ENCODE measurements at places on chromosomes 7 and 10.

GRCh38 chr10:79947787-79948424 lies 999 bp downstream of the SFTPD start:
- no peak for DNase-seq

- no peak for DNase-seq
Observed at GRCh38 chr7:107953265-107953923, 49.6 kb downstream of the LAMB1 start.

DNA sequence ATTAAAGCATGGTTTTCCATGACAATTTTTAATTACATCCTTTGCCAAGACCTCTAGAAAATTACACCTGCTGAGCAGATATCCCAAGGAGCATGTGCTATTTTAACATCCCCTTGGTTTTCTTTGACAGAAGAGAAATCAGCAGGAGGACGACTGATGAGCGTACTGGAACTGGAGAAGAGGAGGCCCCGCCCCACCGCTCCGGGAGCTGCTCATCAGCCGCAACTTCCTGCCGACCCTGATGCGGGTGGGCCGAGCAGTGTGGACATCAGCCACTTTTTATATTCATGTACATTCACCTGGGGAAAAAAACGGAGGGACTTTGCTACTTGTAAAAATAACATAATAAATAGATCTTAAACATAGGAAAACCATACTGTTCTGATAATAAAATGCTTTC lies 54.2 kb downstream of the CDC123 start:
- DNase-seq: no peak

- no peak for DNase-seq
Observed at GRCh38 chr10:88676283-88677060, 12.2 kb downstream of the LIPF start.

DNA sequence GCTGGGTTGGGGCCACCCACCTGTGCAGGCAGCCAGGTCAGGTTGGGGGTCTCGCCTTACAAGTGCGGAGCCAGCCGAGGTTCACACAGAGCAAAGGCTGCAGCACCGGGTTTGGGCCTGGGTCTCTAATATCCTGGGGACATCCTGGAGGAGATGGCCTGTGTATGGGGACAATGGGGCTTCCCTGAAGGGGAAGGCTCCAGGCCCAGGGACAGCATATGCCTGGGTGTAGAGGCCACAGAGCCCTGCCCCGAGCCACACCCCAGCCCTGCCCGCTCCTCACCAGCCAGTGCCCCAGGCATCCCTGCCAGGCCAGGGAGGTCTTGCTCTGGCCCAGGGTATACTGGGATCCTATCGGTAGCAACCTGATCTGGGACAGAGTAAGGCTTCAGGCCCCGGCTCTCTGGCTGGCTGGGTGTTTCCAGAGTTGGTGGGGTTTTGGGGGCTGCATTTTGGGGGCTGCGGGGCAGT lies 9.1 kb downstream of the TTYH3 start:
- DNase-seq: no peak

DNA sequence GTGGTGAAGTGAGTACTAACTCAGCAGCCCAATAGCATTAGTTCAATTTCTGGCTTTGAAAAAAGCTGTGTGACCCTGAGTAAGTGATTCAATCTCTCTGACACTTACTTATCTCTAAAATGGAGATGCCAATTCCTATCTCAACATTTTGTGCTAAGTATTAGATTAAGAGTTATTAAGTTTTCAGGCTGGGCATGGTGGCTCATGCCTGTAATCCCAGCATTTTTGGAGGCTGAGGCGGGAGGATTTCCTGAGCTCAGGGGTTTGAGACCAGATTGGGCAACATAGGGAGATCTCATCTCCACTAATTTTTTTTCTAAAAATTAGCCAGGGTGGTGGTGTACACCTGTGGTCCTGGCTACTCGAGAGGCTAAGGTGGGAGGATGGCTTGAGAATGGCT lies 109.5 kb downstream of the PRTFDC1 start:
- DNase-seq: no peak

GRCh38 chr10:79155301-79156081 lies 86.7 kb downstream of the ZMIZ1 start:
- DNase-seq: no peak

DNA sequence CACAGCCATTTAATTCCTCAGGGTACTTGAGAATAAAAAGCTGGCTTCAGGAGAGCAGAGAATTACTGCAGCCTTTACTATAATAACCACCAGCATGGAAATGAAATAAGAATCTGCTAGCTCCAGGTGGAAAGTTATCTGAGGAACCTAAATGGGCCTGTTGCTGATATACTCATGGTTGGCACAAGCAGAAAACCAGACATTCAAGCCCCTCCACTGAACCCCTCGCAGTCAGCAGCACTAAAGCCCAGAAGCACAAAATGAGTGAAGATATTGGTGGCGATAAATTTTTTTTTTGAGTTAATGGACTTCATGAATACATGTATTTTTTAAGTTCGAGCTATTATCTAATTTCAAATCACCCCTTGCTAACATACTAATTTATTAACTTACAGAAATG lies 303.9 kb upstream of the NRP1 start:
- no peak for DNase-seq

GRCh38 chr10:101778781-101779543 lies 3.0 kb upstream of the FGF8 start:
- no peak for DNase-seq

DNA sequence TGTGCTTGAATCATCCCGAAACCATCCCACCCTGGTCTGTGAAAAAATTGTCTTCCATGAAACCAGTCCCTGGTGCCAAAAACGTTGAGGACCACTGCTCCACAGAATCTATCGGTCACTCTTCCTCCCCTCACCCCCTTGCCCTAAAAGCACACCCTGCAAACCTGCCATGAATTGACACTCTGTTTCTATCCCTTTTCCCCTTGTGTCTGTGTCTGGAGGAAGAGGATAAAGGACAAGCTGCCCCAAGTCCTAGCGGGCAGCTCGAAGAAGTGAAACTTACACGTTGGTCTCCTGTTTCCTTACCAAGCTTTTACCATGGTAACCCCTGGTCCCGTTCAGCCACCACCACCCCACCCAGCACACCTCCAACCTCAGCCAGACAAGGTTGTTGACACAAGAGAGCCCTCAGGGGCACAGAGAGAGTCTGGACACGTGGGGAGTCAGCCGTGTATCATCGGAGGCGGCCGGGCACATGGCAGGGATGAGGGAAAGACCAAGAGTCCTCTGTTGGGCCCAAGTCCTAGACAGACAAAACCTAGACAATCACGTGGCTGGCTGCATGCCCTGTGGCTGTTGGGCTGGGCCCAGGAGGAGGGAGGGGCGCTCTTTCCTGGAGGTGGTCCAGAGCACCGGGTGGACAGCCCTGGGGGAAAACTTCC lies 784 bp upstream of the SERPINE1 start:
- no peak for DNase-seq

DNA sequence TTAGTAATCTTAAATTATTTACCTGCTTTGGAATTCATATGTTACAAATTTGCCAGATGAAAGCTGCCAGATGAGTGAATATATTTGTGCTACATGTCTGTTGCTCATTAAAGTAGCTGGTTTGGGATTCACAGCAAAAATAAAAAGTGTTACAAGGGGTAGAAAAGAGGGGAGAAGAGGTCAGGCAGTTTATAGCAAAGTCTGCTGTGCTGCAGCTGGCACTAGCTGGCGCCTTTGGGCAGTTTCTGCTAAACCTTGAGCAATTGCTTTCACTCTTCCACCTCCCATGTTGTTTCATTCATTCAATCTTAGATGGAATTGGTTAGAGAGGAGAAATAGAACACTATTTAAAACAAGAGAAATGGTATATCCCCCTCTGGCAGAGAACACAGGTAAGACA lies 404.1 kb upstream of the LRGUK start:
- no peak for DNase-seq

DNA sequence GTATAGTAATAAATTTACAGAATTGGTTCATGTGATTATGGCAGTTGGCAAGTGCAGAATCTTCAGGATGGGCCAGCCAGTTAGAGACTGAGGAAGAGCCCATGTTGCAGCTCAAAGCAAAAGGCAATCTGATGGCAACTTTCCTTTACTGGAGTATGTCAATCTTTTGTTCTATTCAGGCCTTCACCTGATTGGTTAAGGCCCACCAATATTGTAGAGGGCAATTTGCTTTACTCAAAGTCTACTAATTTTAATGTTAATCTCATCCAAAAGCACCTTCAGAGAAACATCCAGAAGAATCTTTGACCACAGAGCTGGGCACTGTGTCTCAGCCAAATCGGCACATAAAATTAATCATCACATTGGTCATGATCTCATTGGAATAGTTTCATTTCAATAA lies 20.0 kb upstream of the POM121L12 start:
- no peak for DNase-seq

- DNase-seq: no peak
Observed at GRCh38 chr10:52379287-52379686, 65.2 kb downstream of the DKK1 start.

DNA sequence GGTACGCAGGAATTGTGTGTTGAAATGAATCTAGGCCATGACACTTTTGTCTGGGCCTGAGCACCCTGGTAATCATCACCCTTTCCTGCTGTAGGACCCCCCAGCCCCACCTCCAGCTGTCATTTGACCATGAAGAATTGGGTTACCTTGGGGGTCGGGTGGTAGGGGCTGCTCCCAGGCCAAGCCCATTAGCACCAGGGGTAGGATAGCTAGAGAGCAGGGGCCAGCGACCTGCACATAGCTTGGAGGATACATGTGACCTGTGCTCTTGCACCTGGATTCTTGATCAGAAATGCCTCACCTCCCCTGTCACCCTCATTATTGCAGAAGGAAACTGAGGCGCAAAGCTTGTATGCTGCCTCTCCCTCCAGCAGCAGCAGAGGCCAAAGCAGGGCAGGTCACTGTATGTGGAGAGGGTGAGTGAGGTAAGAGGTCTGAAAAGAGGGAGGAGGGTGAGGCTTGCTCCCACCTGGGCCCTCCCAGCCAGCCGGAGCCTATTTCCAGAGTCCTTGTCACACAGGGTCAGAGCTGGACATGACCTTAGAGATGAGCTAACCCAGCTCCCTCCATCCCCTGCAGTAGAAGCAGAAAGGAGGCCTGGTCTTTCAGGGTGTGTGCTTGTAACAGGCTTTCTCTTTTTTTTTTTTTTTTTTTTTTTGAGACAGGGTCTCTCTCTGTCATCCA lies 35.3 kb upstream of the ANKRD2 start:
- DNase-seq: no peak

- no peak for DNase-seq
Observed at GRCh38 chr7:112005205-112005775, 200.9 kb downstream of the DOCK4 start.

DNA sequence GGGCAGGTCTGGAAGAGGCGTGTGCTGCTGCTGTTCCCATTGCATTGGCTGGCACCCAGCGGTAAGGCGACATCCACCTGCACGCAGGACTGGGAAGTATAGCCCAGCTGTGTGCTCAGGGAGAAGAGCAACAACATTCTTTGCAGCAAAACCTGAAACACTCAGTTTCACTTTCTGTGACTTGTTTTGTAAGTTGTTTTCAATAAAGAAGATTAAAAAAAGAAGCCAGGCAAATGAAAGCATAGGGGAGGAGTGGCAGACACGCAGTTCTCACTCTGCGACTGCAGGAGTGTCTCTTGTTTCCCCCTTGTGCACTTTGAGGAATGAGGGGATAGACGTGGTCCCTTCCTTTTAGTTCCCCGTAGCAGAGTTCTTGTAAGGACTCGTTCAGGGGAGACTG lies 5.8 kb downstream of the FBH1 start:
- DNase-seq: no peak

- no peak for DNase-seq
Observed at GRCh38 chr7:115674467-115675024, 356.0 kb downstream of the TFEC start.

DNA sequence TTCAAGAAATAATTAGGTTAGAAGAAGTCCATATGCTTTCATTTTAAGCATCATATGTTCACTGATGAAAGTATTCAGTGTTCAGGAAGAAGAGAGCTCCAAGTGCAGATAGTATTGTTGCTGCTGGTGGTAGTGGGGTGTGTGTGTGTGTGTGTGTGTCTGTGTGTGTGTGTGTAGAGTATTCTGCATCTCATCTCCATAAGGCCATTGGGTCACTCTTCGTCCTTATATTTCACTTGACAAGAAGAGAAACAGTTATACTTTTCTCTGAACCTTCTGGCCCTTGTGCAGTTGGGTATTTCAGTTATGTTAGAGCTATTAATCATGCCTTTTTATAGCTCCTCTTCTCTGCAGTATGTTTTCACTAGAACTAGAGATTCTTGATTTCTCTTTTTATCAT lies 26.2 kb downstream of the ADAM22 start:
- DNase-seq: no peak
